Stimulated activated CD4-positive, alpha-beta T cell treated with anti-CD3 and anti-CD28 coated beads, Interleukin-15, amount 100 ng/mL, for 1 hour (primary cell): ENCODE measurements at places on chromosomes 6 and 20.

DNA sequence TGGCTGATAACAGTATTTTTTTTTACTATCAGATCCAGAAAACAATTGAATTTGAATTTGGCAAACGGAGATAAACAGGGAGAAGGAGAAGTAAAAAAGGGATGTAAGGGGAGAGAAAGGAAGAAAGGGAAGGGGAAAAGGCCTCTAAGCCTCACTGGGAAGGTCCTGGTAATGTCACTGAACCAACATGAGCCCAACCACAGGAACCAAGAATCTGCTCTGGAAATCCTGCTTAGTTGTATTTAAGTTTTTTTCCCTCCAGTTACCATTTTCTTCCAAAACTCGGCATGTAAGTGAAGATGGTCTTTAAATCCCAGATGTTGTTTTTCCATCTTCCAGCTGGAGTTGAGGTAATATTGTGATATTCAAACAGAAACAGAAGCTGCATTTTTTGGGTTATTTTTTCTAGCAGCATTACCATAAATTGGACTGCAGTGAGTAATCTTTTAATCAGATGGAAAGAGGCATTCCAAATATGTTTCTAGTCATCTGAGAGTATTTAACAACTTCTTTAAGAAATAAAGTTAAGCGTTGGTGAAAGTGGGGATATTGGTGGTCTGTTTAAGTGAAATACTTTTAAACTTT is 91.1 kb downstream of the TXNDC5 start:
- DNase-seq = no peak

DNA sequence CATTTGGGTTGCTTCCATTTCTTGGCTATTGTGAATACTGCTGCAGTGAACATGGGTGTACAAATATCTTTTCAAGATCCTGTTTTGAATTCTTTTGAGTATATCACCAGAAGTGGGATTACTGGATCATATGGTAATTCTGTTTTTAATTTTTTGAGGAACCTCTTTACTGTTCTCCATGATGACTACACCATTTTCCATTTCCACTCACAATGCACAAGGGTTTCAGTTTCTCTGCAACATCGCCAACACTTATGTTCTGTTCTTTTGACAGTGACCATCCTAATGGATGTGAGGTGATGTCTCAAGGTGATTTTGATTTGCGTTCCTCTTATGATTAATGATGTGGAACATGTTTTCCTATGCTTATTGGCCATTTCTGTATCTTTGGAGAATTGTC is 214.4 kb upstream of the ZFP64 start:
- no peak for DNase-seq

DNA sequence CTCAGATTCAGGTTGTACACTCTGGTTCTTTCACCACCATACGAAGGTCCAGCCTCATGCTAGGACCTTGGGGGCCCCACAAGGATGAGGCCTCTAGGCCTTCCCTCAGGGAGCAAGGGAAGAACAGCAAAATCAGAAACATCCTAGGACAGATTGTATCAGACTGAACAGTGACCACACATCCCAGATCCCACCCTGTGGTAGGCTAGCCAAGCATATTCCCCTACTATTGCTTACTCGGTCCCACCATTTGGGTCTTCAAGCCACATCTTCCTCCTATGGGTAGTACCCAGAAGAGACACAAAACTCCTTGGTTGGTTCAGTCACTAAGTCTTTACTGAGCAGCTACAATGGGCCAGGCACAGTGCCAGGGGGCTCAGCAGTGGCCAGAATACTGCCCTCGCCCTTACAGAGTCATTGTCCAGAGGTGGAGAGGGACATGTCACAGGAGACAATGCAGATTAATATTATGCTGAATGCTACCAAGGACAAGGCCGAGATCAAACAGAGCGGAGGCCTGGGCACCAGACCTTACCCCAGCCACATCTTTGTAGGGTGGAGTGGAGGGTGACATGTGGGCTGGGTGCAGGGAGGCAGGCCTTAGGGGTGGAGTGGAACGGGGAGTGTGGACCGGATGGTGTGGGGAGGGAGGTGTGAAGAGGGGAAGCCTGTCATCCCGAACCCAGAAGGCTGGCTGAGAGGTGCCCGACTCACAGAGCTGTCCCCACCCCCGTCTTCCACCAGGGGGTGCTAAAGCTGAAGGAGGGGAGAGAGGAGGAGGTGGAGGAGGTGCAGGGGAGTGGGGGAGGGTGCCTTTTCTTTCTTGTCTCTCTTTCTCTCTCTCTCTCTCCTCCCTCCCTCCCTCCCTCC is 6.8 kb upstream of the MAPK13 start:
- peak; percentile 77 for DNase-seq

DNA sequence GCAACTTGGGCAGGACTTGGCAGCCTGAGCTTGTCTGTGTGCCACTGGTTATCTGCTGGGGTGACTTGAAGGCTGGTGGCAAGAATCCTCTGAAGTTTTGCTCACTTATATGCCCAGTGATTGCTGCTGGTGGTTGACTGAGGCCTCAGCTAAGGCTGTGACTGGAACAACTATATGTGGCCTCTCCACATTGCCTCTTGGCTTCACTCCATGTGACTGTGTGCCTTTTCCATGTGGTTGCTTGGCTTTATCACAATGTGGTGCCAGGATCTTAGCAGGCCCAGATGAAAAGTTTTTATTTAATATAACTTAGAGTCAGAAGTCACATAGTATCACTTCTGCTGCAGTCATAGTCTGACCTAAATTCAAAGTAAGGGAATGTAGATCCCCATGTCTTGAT is 104.5 kb downstream of the ADAT2 start:
- DNase-seq = no peak

DNA sequence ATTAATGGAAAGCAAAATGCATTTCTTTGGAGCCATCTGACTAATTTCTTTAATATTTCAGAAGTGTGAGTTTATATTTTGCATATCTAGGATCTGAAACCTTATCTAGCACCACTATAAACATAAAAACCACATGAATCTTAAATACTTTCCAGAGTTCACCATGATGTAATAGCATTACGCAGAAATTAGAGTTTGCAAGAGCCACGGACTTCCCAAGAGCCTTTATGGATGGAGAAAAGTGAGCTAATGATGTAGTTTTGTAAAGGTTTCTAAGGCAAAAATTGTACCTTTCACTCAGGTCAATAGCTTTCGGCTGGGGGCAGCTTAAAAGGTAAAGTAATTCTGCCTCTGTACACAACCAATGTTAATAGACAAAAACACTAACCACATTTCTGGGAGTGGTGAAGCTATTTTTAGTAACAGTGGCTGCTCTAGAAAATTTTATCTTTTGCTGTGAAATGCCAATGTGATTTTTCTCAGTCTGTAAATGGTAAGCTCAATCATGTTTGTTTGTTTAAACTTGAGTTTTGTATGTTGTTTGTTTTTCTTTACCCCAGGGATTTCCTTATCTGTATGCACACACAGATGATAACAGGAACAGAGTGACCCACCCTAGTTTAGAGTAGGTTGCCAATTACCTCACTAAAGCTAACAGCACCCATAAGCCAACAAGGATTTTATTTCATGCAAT is 80.5 kb downstream of the FILIP1 start:
- DNase-seq = no peak

GRCh38 chr6:149261364-149262040 is 56.0 kb upstream of the TAB2 start:
- no peak for DNase-seq

- no peak for DNase-seq
Measured at GRCh38 chr20:47244451-47244850, 112.0 kb downstream of the ZMYND8 start.

GRCh38 chr6:90119618-90120017 is 177.0 kb downstream of the BACH2 start:
- DNase-seq = no peak

DNA sequence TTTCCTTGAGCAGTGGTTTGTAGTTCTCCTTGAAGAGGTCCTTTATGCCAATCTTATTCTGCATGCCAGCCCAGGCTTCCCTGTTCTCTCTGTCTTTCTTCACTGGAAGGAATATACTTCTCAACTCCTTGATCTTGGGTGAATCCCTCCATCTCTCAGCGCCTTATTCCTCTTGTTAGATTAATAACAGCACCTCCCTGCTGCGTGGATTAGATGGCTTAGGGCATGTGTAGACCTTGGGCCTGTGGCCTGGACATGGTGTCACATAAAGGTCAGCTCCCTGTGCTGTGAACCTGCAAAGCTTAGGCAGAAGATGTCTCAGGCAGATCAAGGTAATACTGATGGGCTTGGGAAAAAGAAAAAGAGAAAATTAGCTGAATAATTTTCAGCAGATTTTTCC is 18.3 kb downstream of the ZNF831 start:
- DNase-seq = no peak

DNA sequence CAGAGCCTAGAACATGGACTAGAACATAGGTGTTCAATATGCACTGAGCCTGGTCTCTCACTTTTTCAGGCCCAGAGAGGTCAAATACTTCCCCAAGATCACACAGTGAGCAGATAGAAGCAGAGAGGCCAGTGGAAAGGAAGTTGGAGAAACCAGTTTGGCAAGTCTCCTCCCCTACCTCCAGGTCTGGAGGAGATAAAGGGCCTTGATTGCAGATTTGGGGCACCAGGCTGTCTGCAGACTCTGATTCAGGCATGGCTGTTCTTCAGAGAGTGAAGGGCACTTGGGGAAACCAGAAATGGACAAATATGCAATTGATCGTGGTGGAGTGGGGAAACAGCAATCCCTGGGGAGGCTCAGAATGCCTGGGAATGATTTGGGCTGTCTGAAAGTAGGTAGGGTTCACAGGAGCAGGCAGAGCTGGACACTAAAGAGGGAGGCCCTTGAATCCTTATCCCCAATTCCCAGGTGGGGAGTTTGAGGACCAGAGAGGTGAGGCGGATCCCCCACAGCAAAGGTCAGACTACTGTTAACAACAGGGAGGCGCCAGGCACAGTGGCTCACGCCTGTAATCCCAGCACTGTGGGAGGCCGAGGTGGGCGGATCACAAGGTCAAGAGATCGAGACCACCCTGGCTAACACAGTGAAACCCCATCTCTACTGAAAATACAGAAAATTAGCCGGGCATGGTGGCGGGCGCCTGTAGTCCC is 2.3 kb downstream of the PEDS1 start:
- DNase-seq = no peak

DNA sequence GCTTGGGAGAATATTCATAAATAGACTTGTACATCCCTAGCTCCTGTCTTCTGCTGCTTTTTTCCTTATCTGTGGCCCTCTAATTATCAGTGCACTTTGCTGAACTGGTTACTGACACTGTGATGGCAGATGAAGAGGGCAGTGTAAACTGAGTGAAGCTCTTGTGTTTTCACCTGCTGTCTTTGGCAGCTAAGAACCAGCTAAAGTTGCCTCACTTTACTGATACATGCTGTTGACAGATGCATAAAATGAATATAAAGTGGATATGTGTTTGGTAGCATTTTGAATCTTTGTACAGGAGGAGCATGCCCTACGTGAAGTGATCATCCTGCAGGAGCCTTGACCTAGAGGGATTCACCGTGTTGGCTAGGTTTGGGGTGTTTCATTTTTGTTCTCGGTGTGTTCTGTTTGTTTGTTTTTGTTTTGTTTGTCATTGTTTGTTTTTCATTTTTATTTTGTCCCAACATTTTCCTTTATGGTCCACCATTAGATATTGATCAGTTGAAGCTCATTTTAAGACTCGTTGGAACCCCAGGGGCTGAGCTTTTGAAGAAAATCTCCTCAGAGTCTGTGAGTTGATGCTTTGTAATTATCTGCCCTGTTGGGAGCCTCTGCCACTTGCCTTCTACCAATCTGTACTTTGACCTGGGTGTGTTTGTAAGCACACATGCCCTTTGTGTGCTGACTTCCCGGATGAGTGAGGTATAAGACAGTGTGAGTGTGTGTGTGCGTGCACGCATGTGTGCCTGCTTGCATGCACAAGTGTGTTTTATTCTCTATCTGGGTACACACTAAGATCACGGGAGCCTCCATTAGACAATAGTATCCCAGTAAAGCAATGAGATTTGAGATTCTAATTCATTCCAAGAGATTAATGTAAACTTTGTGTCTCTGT is 34.6 kb upstream of the MAPK13 start:
- DNase-seq = no peak
